Activated CD8-positive, alpha-beta memory T cell treated with anti-CD3 and anti-CD28 coated beads, Interleukin-2, amount 10 ng/mL, durations not matched to agents 7 days and 5 days (primary cell): ENCODE measurements at places on chromosomes 7 and 10. TPM values are rescaled to one million over a fixed set of nuclear protein-coding genes. Genes with fewer than 3 reads are reported as not detected.

IGFBP3 gene
- 10.5 TPM for total RNA-seq

CDC14C gene
- total RNA-seq: not detected

FANK1 gene
- total RNA-seq: not detected

RHBDD2 gene
- total RNA-seq: 48.0 TPM

ELFN1 gene
- not detected for total RNA-seq

ABCB1 gene
- 15.7 TPM for total RNA-seq

SLC16A12 gene
- total RNA-seq: not detected

ST8SIA6 gene
- total RNA-seq: not detected

GTF2IRD2 gene
- 5.9 TPM for total RNA-seq

ITGA8 gene
- total RNA-seq: not detected

VWA2 gene
- not detected for total RNA-seq

ABCB4 gene
- 0.07 TPM for total RNA-seq

MYPN gene
- total RNA-seq: not detected

NEUROD6 gene
- total RNA-seq: not detected

PTF1A gene
- total RNA-seq: not detected

EIF5AL1 gene
- total RNA-seq: 1.1 TPM

RABGEF1 gene
- 25.6 TPM for total RNA-seq

SPDYE2 gene
- 0.29 TPM for total RNA-seq

TMEM213 gene
- total RNA-seq: not detected

MACC1 gene
- total RNA-seq: 1.5 TPM

LRIT1 gene
- not detected for total RNA-seq

NEUROG3 gene
- total RNA-seq: not detected
